Suprapubic skin (tissue), 4 donors: ENCODE measurements at places on chromosomes 1 and 21. TPM values are rescaled to one million over a fixed set of nuclear protein-coding genes. Genes with fewer than 3 reads are reported as not detected.
A peak's percentile ranks its signal among the peaks of the same experiment; 100 is the strongest.

LENEP gene
- total RNA-seq: not detected

DNA sequence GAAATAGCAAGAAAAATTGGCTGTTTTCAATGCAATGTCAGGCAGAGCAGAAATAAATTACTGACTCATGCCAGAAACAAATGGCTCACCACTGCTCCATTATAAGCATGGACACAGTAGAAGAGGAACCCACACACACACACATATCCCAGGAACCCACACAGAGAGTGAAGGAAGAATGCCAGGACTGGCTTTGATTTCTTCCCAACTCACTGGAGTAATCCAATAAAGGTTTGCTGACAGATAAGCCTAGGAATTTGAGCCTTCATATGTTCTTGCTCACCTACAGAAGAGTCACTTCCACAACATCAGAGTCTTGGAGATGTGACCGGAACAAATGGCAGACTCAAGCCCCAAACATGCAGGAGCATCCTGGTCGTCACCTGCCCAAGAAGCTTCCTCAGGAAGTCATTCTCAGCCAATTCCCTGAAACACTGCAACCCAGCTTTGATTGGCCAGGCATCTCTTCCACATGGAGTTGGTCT lies 2.2 kb downstream of the SH3BP5L start:
- DNase-seq: no peak

GRCh38 chr21:45837936-45838335 lies 143.6 kb upstream of the COL6A1 start:
- DNase-seq: no peak

GRCh38 chr21:32322103-32322502 lies 23.4 kb downstream of the MRAP start:
- peak; percentile 21 for DNase-seq

GRCh38 chr1:221699577-221699976 lies 42.3 kb downstream of the DUSP10 start:
- no peak for DNase-seq

GRCh38 chr1:95321531-95321930 lies 87.5 kb downstream of the RWDD3 start:
- DNase-seq: no peak

- no peak for DNase-seq
These were observed 1.5 kb upstream of the GPR137B start for GRCh38 chr1:236140705-236141446.

CFAP410 gene
- total RNA-seq: 26.4 TPM

DNA sequence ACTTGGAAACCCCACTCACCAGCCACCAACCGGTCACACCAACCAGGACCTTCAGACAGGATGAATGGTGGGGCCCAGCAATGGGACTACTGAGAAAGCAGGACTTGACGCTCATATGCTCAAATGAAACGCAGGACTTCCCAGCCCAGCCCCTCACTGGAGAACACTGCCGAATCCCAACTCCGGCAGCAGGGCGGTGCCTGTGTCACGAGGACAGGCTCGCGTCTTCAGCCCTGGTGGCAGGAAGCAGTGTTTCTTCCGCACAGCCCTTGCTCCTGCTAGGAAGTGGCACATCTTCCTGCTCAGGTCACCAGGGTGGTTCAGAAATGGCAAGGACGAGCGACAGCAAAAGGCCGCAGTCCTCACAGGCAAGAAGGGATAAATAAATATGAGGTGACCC lies 38.9 kb downstream of the CD58 start:
- no peak for DNase-seq

GRCh38 chr1:8315573-8316475 lies 2.1 kb upstream of the SLC45A1 start:
- no peak for DNase-seq

- DNase-seq: no peak
These were observed 23.2 kb downstream of the CACNA1S start for GRCh38 chr1:201088901-201089525.

DNA sequence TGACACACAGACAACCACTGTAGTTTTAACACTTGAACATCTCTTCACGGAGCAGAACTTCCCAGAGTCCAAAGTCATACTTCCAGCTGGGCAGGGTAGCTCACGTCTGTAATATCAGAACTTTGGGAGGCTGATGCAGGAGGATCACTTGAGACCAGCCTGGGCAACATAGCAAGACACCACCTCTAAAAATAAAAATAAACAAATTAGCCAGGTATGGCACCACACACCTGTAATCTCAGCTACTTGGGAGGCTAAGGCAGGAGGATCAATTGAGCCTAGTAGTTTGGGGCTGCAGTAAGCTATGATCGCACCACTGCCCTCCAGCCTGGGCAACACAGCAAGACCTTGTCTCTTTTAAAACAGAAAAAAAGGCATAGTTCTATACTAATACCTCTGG lies 24.3 kb upstream of the EFHD2 start:
- DNase-seq: no peak
